Body of pancreas (tissue), 4 donors: ENCODE measurements at places on chromosomes 3 and 15. TPM values are rescaled to one million over a fixed set of nuclear protein-coding genes. Genes with fewer than 3 reads are reported as not detected.

GRCh38 chr3:48896936-48897335 lies 1.7 kb downstream of the SLC25A20 start:
- H3K27ac ChIP-seq, result no peak overlapping the region
- DNase-seq, result no peak
- H3K4me1 ChIP-seq, result peaks cover 21% of the 10 kb centered on the region
- H3K27me3 ChIP-seq, result no peaks in the 10 kb centered on the region
- H3K4me3 ChIP-seq, result no peak overlapping the region
- H3K36me3 ChIP-seq, result no peaks in the 10 kb centered on the region

DNA sequence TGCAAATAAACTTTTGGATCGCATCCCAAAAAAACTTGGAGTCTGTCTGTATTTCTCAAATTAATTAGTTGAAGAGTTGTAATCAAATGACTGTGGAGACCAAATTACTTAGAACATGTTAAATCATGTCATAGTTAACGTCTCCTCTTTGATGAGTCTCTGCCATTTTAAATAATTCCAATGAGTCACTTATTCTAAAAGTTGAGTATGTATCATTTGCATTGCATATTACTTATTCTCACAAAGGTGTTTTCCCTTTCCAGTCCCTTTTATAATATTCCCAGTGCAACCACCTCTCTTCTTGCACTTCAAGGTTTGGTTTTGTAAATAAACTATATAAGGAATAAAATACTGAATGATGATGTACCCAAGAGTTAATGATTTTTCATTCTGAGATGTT lies 36.0 kb upstream of the MBNL1 start:
- no peak overlapping the region for H3K4me3 ChIP-seq
- H3K4me1 ChIP-seq, result no peaks in the 10 kb centered on the region
- H3K27ac ChIP-seq, result no peak overlapping the region
- no peak for DNase-seq
- H3K36me3 ChIP-seq, result no peaks in the 10 kb centered on the region
- peaks cover 4% of the 10 kb centered on the region for H3K27me3 ChIP-seq

DNA sequence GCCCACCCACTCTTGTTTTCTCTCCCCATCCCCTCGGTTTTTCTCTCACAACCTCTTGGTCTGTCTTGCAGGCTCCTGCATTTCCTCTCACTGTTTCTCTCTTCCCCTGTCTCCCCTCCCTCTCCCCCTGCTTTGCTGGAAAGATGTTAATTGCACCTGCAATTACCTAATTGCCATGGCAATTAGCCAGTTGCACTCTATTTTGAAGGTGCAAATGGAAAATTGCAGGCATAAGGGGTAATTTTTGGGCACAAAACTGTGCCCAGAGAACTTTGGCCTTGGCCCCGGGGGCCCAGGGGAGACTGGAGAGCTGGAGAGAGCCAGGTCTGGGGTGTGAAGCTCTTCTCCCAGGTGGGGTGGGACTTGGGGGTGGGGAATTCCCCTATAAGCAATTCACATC lies 164.5 kb upstream of the TLE3 start:
- H3K27me3 ChIP-seq, result no peaks in the 10 kb centered on the region
- H3K36me3 ChIP-seq, result no peaks in the 10 kb centered on the region
- H3K27ac ChIP-seq, result no peak overlapping the region
- no peak overlapping the region for H3K4me3 ChIP-seq
- H3K4me1 ChIP-seq, result peaks cover 13% of the 10 kb centered on the region

- H3K4me1 ChIP-seq, result peaks cover 8% of the 10 kb centered on the region
- H3K27me3 ChIP-seq, result no peaks in the 10 kb centered on the region
- no peak for DNase-seq
- H3K27ac ChIP-seq, result no peak overlapping the region
- H3K4me3 ChIP-seq, result no peak overlapping the region
These were observed 92.2 kb downstream of the MBNL1 start for GRCh38 chr3:152360966-152361365.

- no peak overlapping the region for H3K4me3 ChIP-seq
- H3K27ac ChIP-seq, result no peak overlapping the region
- no peaks in the 10 kb centered on the region for H3K4me1 ChIP-seq
- no peaks in the 10 kb centered on the region for H3K27me3 ChIP-seq
- H3K36me3 ChIP-seq, result no peaks in the 10 kb centered on the region
- no peak for DNase-seq
These were observed 174.4 kb downstream of the SERPINI1 start for GRCh38 chr3:167909952-167910351.

DNA sequence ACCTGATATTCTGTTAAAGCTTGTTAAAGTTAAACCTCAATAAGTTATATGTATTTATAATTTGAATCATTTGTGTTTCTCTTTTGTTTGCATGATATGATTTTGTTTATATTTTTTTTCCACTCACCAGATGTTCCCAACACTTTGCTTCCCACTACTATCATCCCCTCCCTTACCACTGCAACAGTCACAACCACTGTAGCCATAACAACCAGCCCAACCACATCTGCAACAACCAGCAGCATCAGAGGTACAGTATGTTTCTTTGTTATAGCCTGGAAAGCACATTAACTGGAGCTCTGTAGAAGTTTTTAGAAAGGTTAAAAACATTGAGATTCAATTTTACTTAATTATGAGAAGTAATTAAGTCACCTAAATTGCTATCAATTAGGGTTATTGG lies 1011.9 kb downstream of the VGLL3 start:
- no peak overlapping the region for H3K27ac ChIP-seq
- no peaks in the 10 kb centered on the region for H3K36me3 ChIP-seq
- no peaks in the 10 kb centered on the region for H3K27me3 ChIP-seq
- no peaks in the 10 kb centered on the region for H3K4me1 ChIP-seq

DNA sequence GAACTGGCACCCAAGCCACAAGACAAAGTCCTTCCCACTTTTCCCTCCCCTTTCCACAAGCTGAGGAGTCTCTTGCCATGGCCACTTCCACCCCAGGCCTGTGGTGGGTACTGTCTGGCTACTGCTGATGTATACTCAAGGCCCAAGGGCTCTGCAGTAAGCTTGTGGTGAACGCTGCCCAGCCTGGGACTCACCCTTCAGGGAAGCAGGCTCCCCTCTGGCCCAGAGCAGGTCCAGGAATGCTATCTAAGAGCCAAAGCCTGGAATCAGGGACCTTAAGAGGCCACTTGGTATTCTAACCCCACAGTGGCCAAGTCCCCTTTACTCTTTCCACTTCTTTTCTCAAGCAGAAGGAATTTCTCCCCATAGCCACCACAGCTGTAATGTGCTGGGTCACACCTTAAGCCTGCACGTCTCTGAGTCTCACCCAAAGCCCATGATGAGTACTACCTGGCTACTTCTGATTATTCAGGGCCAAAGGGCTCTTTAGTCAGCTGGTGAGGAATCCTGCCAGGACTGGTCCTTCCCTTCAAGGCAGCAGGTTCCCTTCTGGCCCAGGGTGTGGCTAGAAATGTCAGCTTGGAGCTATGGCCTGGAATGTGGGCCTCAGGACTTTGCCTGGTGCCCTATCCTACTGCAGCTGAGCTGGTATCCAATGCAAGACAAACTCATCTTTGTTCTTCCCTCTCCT lies 4.0 kb downstream of the PATL2 start:
- no peaks in the 10 kb centered on the region for H3K36me3 ChIP-seq
- peaks cover 6% of the 10 kb centered on the region for H3K4me1 ChIP-seq
- DNase-seq, result no peak
- no peaks in the 10 kb centered on the region for H3K27me3 ChIP-seq

GRCh38 chr3:197241173-197241572 lies 57.2 kb downstream of the DLG1 start:
- H3K4me3 ChIP-seq, result no peak overlapping the region
- no peak overlapping the region for H3K27ac ChIP-seq
- H3K36me3 ChIP-seq, result no peaks in the 10 kb centered on the region
- no peaks in the 10 kb centered on the region for H3K27me3 ChIP-seq
- DNase-seq, result no peak
- H3K4me1 ChIP-seq, result no peaks in the 10 kb centered on the region

DNA sequence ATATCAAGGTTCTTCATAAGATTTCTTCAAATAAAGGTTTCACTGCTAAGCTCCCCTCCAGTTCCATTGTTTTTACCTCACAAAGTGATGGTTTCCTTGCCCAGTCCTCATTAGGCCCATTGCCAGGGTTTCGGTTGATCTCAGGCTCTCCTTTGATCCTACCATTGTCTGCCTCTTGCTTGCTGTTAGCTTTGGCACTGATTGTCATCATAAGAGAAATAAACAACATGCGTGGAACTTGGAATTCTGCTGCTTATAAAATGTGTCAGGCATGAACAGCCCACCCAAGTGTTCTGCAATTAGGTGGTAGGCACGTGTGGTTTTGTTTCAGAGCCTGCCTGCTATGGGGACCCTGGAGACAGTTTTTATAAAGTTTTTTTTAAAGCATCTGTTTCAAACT lies 107.6 kb upstream of the BFSP2 start:
- H3K4me1 ChIP-seq, result no peaks in the 10 kb centered on the region
- no peak overlapping the region for H3K27ac ChIP-seq
- DNase-seq, result no peak
- no peaks in the 10 kb centered on the region for H3K36me3 ChIP-seq
- no peaks in the 10 kb centered on the region for H3K27me3 ChIP-seq

- H3K4me1 ChIP-seq, result peaks cover 12% of the 10 kb centered on the region
- H3K27ac ChIP-seq, result no peak overlapping the region
- H3K36me3 ChIP-seq, result no peaks in the 10 kb centered on the region
- H3K4me3 ChIP-seq, result no peak overlapping the region
- no peak for DNase-seq
These were observed 88.9 kb downstream of the MBNL1 start for GRCh38 chr3:152357587-152357986.

DNA sequence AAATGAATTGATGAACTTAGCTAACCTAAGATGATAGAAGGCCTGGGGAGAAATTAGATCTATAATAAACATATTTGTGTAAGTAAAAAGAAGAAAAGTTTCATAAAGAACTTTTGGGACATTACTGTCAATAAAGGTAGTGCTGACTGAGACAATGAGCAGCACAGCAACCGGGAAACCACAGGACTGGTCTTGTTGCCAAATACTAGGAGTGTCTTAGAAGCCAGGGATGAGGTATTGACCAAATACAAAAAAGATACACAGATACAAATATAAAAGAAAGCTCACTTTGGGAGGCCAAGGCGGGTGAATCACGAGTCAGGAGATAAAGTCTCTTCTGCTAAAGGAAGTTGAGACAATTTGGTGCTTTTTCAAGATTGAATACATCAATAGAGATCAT lies 362.4 kb upstream of the ZNF385D start:
- H3K27ac ChIP-seq, result no peak overlapping the region
- H3K4me3 ChIP-seq, result no peak overlapping the region

Gene NR2E3
- 0.52 TPM for total RNA-seq

Gene NOP10
- 25.7 TPM for total RNA-seq

Gene SAMMSON
- not detected for total RNA-seq

Gene CLDN16
- 4.4 TPM for total RNA-seq

Gene COL7A1
- 2.3 TPM for total RNA-seq

Gene RGMA
- 9.2 TPM for total RNA-seq

Gene DAZL
- total RNA-seq, result not detected

Gene IGSF10
- 1.0 TPM for total RNA-seq

Gene P3H2
- 3.0 TPM for total RNA-seq

Gene MYD88
- total RNA-seq, result 33.3 TPM
